ENCODE measurements at places on chromosomes 12 and 14. TPM values are rescaled to one million over a fixed set of nuclear protein-coding genes. Genes with fewer than 3 reads are reported as not detected.

DNA sequence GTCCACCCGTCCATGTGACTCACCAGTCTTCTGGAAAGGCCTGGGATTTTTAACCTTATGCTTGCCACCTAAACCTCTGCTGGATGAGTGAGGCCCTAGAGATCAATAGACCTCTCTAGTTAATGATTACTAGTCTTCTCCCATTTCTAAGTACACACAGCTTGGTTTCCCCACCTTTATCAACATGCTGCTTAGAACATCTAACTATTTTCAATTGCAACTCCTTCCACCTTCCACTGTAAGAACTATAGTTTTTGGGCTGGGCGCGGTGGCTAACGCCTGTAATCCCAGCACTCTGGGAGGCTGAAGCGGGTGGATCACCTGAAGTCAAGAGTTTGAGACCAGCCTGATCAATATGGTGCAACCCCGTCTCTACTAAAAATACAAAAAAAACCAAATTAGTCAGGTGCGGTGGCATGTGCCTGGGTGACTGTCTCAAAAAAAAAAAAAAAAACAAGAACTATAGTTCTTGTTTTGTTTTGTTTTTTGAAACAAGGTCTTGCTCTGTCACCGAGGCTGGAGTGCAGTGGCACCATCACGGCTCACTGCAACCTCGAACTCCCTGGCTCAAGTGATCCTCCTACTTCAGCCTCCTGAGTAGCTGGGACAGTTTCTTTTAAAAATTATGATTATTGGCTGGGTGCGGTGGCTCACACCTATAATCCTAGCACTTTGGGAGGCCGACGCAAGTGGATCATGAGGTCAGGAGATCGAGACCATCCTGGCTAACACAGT is 18.7 kb upstream of the MDM2 start:
- no peak for DNase-seq
- H3K4me3 ChIP-seq: no peak overlapping the region
- no peak overlapping the region for H3K27ac ChIP-seq

The TAS2R46 gene
- total RNA-seq: 1.3 TPM

DNA sequence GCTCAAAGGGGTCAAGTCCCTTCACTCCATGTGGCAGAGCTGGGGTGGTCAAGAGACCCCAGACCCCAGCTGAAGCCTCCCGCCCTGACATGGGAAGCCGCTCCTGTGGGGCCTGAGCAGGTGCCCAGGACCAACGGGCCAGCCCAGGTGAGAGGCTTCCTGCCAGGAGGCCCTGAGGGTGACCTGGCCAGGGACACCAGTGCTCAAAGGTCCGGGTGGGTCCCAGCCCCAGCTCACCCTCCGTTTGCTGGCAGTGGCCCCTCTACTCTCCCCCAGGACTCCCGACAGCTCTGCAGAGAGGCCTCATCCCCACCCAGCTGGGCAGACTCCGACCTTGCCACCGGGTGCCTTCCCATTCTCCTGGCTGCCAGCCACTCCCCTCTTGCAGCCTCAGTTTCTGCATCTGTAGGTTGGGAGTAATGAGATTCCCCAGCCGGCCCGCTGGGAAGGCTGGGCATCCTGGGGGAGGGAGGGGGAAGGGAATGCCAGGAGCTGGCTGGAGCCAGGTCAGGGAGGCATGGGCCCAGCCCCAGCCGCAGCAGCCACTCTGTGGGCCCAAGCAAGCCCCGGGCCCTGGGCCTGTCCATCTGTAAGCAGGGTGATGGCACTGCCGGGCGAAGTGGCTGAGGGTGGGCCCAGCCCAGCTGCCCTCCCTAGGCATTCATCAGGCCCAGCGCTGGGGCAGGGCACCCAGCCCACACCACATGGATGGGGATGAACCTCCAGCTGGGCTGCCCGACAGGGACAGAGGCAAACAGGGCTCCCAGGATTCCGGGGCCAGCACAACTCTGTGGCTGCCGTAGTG is 10.3 kb upstream of the INF2 start:
- H3K4me3 ChIP-seq: no peak overlapping the region
- H3K36me3 ChIP-seq: no peaks in the 10 kb centered on the region
- DNase-seq: peak; percentile 57
- H3K27ac ChIP-seq: peak overlapping the region; percentile 80
- peaks cover 57% of the 10 kb centered on the region for H3K4me1 ChIP-seq
- no peaks in the 10 kb centered on the region for H3K27me3 ChIP-seq

DNA sequence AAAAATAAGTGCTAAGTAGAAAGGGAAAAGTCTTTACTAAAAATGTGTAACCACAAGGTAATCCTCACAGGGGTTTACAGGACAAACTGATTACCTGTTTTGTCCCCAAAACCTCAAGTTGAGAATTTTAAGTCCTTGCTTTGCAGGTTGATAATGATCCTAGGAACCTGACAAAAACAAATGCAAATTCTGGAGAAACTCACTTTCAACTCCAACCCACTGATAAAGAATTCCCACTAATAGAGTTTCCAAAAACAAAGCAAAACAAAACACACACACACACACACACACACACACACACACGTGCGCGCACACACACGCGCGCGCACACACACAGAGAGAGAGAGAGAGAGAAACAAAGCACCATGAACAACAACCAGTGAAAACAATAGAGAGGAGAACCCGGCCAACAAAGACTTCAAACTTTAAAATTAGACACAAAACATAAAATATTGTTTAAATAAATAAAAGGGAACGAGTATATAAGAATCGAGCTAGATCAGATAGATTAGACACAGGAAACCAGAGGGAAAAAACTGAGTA is 187.0 kb upstream of the FOXN3 start:
- DNase-seq: no peak
- no peak overlapping the region for H3K4me3 ChIP-seq
- H3K27ac ChIP-seq: peak overlapping the region; percentile 17

DNA sequence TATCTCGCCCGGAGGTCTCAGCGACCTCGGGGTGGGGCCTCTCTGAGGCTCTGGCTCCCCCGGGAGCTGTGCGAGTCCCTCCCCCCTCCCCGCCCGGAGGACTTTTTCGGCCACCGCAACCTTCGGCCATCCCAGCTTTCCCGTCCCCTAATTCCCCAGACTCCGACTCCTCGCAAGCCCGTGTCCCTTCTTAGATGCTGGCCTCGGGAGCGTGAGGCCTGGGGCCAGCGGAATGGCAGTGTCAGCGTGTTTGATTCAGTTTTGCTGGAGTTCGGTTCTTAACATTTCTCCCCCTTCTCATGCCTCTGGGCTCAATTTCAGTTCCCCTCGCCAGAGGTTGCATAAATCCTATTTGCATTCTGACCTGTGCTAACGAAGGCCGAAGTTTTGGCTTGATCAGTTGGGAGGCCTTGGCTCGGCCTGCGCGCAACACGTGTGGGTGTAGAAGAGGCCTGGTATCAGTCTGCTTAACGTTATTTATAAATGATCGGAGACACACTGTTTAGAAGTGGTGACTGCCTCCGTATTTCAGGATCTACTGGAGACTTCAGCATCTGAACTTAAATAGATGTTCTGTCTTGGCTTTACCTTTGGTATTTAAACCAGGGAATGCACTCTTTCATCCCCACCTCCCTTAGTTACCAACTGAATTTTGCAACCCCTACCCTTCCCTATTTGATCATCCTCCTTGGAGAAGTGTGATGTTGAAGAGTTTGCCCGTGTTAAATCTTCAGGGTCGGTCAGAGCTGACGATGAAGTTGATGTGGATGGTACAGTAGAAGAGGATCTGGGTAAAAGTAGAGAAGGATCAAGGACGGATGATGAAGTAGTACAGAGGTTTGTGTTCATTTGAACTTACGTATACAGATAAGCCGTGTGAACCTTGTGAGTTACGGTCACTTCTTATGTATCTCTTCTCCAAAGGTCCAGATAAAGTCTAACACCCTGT is 851 bp downstream of the HSP90B1 start:
- no peaks in the 10 kb centered on the region for H3K27me3 ChIP-seq
- H3K36me3 ChIP-seq: peaks cover 6% of the 10 kb centered on the region
- H3K4me1 ChIP-seq: peaks cover 30% of the 10 kb centered on the region
- H3K27ac ChIP-seq: peak overlapping the region; percentile 86
- peak; percentile 69 for DNase-seq

GRCh38 chr12:26340649-26341048 is 145.3 kb downstream of the SSPN start:
- no peak overlapping the region for H3K4me3 ChIP-seq
- H3K4me1 ChIP-seq: peaks cover 3% of the 10 kb centered on the region
- no peak for DNase-seq
- H3K27me3 ChIP-seq: no peaks in the 10 kb centered on the region
- no peak overlapping the region for H3K27ac ChIP-seq
- peaks cover 3% of the 10 kb centered on the region for H3K36me3 ChIP-seq

- H3K4me3 ChIP-seq: peak overlapping the region; percentile 32
- DNase-seq: peak; percentile 32
- no peaks in the 10 kb centered on the region for H3K36me3 ChIP-seq
- H3K27me3 ChIP-seq: no peaks in the 10 kb centered on the region
- H3K4me1 ChIP-seq: no peaks in the 10 kb centered on the region
These were observed 73.7 kb downstream of the CIT start for GRCh38 chr12:119803381-119803791.

GRCh38 chr12:70469221-70469820 is 103.2 kb downstream of the KCNMB4 start:
- no peaks in the 10 kb centered on the region for H3K4me1 ChIP-seq
- H3K4me3 ChIP-seq: no peak overlapping the region
- H3K27me3 ChIP-seq: no peaks in the 10 kb centered on the region
- no peaks in the 10 kb centered on the region for H3K36me3 ChIP-seq
- no peak overlapping the region for H3K27ac ChIP-seq

- no peak overlapping the region for H3K4me3 ChIP-seq
- H3K27ac ChIP-seq: no peak overlapping the region
- no peak for DNase-seq
- H3K4me1 ChIP-seq: no peaks in the 10 kb centered on the region
These were observed 169.1 kb downstream of the SLC5A8 start for GRCh38 chr12:101040936-101041335.

DNA sequence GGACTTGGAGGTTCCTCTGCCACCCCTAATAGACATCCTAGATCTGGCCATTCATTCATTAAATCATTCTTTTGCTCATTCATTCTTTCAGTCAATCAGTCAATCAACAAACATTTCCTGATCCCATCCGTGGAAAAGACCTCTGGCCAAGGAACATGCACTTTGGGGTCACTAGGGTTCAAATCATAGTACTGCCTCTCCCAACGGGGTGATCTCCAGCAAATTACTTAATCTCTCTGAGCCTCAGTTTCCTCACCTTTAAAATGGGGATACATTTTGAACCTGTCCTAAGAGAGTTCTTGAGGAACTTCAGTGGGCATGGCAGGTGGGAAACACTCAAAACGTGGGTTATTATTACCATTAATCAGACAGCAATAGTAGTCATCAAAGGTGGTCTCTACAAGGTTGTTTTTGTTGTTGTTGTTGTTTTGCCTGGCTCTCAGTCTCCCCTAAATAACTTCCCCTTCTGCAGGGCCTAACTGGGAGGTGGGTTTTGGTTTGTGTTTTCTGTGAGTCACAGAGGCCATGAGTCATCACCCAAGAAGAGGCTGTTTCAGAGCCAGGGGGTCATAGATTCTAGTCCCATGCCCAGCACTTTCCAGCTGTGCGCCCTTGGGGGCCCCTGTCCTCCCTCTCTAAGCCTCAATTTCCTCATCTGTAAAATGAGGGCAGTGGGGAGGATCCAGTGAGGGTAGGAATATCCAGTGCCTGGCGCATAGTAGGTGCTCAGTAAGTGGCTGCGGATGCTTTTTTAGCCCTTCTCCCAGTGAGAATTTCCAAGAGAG is 16.9 kb upstream of the FAM222A start:
- DNase-seq: no peak
- no peak overlapping the region for H3K4me3 ChIP-seq
- no peaks in the 10 kb centered on the region for H3K4me1 ChIP-seq
